Activated T-helper 1 cell treated with Interleukin-2 at 50 U/mL for 16 hours (primary cell): ENCODE measurements at places on chromosomes 11 and 22.

- DNase-seq, result no peak
Observed at GRCh38 chr11:132048040-132048439, 677.6 kb downstream of the NTM start.

GRCh38 chr11:44574610-44575287 is 9.3 kb downstream of the CD82 start:
- no peak for DNase-seq

GRCh38 chr11:73151416-73151815 is 9.3 kb upstream of the FCHSD2 start:
- no peak for DNase-seq

- DNase-seq, result no peak
Observed at GRCh38 chr22:22362936-22363335, 118.3 kb downstream of the VPREB1 start.

DNA sequence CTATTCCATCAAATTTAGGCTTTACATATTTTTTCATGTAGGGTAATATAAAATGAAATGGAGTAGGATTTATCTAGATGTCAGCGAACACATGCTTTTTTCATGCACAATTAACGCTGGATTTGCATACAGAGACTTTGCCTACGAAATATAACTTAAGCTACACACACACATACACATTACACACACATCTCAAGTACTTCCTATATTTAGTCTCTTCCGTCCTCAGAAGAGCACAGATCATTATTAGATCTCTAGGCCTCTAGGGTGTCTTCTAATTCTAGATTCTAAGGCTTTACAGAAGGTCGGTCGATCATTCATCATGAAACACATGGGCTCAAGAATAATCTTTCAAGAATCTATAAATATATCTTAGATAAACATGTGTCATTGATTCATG is 3.8 kb upstream of the MS4A13 start:
- no peak for DNase-seq

DNA sequence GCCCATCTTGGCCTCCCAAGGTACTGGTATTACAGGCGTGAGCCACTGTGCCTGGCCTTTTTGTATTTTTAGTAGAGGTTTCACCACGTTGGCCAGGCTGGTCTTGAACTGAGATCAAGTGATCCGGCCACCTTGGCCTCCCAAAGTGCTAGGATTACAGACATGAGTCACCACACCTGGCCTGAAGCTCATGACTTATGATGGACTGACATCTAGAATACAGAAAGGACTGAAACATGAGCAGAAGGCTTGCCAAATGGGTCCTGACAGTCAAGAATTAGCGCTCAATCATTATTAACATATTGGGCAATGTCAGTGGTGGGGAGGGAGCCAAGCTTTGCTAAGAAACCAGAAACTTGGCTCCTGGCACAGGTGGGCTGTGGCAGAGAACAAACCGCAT is 5.0 kb downstream of the FADS1 start:
- no peak for DNase-seq
